ENCODE measurements at places on chromosomes 12 and 14.

DNA sequence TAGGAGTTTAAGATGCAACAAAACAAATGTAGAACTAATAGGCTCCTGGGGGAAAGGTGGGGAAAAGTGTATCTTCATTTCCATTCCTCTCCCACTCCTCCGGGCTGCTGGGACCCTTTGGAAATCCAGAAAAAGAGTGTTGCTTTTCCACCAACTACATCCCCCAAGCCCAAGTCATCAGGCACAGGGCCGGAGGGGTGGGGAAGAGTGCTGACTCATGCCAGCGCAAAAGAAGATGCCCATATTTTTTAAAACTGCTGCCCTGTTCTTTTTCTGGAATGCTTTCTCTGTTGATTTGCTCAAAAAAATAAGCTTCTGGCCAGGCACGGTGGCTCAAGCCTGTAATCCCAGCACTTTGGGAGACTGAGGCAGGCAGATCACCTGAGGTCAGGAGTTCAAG is 70.9 kb downstream of the TBK1 start:
- DNase-seq, result no peak

- no peak for DNase-seq
Observed at GRCh38 chr12:95547522-95548055, 3.7 kb downstream of the USP44 start.

GRCh38 chr12:76189851-76190250 is 105.4 kb upstream of the NAP1L1 start:
- no peak for DNase-seq

GRCh38 chr14:33390335-33390734 is 451.7 kb downstream of the NPAS3 start:
- DNase-seq, result no peak

DNA sequence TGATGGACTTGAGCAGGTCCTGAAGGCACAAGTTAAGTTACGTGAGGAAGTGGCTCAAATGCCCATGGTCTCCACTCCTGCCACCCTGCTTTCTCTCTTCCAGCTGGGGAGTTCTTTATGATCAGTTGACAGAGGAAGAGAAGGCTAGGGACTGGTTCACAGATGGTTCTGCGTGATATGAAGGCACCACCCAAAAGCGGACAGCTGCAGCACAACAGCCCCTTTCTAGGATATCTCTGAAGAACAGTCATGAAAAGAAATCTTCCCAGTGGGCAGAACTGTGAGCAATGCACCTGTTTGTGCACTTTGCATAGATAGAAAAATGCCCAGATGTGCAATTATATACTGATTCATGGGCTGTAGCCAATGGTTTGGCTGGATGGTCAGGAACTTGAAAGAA is 162.4 kb upstream of the FSCB start:
- DNase-seq, result no peak

- DNase-seq, result no peak
Observed at GRCh38 chr12:54017878-54018467, 9.2 kb downstream of the HOXC8 start.

- no peak for DNase-seq
Observed at GRCh38 chr14:41137741-41138140, 468.9 kb upstream of the LRFN5 start.

DNA sequence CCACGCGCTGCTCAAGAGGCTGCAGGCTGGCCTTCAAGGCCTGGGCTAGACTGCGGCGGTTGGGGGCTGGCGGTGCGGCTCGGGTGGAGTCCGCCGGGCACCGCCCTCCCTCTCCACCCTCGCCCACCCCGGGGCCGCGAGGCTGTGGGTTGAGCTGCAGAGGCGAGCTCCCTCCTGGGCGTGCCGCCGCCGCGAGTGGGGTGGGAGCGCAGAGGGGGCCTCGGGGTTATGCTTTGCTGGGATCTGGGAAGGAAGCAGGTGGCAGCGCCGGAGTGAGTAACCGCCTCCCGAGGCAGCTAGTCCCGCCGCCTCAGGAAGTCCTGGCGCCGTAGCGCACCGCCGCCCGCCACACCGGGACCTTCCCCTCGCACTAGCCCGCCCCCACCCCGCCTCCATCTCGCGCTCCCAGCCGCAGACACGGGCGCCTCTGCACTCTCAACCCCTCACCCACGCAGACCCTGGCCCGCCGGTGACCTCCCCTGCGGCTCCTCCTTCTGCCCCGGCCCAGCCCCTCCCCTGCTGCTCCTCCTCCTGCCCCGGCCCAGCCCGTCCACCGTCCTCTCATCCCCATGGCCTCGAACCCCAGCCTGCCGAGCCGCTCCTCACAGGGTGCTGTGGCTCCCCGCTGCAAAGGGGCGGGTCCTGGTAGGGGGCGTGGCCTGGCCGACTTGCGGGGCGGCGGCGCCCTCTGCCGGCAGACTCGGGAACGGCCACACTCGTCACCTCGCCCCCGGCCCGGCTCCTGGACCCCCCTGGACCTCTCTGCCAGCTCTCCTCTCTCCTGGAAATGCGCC is 16.6 kb downstream of the TAMALIN start:
- DNase-seq, result no peak

- no peak for DNase-seq
Observed at GRCh38 chr12:5295996-5296395, 135.9 kb upstream of the NTF3 start.

- DNase-seq, result no peak
Observed at GRCh38 chr14:65282896-65283253, 129.7 kb upstream of the FUT8 start.

DNA sequence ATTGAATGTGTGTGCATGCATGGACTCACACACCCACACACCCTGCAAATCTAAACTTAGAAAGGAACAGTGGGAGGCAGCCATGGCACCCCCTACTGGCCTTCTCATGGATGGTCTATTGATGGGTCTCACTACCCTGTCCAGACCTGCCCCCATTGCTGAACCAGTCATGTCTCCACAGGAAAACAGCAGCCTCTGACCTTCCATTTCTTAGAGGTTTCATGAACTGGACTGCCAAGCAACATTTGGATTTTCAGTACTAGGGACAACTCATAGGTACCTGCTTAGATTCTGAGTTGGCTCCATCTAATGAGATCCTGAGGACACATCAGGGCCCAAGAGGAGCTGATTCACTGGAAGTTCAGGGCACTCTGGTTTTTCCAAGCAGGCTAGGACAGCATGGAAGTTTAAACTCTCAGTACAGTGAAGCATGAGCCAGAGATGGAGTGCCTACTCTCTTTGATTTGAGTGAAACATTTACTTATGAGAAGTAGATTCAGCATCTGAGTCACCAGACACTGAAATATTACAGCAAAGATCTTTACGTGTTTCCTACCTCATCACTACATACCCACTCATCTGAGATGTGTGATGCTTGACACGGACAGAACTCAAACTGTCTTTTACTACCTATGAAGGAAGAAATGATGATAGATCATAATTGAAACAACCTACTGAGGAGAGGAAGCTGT is 98.9 kb upstream of the PLEKHG7 start:
- no peak for DNase-seq

GRCh38 chr12:75137896-75138295 is 71.7 kb downstream of the KCNC2 start:
- no peak for DNase-seq

- DNase-seq, result no peak
Observed at GRCh38 chr12:91704446-91704845, 441.2 kb downstream of the BTG1 start.

DNA sequence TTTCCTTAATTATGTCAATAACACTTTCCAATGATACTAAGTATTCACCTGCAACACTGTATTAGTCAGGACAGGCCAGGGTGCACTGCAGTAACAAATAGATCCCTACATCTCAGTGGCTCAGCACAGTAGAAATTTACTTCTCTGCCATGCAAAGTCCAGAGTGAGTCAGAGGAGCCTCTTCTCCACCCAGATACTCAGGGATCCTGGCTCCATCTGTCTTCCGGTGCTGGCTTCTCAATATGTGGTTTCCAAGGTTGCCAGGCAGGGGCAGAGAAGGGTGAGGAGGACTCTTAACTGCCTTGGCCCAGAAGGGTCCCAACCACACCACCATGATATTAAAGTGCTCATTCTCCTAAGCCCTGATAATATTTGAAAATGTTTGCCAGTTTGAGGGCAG is 47.8 kb downstream of the ADGRD1 start:
- no peak for DNase-seq

GRCh38 chr12:3962631-3963483 is 89.7 kb upstream of the PARP11 start:
- no peak for DNase-seq

DNA sequence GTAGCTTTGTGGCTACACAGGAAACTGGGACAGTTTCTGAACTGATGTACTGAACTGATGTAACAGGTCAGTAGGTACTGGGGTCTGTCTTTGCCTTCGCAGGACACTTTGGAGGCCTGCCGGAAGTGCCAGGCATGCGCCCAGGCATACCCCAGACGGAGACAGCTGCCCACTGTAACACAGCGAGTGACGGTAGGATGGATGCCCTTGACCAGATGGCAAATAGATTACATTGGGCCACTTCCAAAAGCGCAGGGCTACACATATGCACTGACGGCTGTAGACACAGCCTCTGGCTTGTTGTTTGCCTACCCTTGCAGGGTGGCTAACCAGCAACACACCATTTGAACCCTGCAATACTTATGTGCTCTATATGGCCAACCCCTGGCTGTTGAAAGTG is 94.1 kb upstream of the TMPO start:
- DNase-seq, result no peak

DNA sequence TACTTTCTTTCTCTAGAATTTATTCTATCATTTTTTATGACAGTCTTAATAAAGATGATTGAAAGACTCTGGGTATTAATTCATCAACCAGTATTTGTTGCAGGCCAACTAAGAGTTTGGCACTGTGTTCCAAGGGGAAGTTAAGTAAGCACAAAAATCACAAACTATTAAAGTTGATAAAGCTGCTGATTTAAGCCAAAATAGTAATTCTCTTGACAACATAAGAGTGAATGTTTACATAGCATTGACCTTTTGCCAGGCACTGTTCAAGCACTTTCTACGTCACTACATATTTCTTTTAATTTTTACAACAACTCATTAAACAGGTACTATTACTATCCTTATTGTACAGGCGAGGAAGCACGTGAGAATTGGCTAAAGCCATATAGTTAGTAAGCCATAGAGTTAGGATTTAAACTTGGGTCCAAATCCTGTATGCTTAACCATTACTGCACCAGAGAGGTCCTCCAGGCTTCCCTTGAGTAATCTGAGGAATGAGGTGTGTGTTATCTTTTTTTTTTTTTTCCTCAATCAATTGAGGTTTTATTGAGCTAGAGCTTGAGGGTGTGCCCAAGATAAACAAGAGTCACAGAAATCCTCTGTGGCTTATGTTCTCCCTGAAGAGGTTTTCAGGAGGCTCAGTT is 1009.6 kb downstream of the DIO2 start:
- no peak for DNase-seq

DNA sequence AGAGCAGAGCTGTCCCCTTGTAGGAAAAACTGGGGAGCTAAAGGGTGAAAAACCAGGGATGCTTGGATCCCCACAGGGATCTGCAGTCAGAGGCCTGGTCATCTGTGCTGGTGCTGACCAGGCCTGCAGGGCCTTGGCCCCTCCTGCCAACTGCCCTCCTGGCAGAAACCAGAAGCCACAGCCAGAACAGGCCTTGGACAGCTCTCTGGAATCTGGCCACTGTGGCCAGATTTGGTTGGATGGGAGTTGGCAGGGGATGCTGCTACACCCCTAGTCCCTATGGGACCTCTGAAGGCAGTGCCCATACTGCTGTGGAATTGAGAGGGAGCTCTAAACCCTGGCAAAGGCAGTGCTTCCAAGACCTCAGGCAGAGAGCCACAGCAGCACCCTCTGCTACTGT is 9.2 kb upstream of the GPX2 start:
- DNase-seq, result no peak

- DNase-seq, result no peak
Observed at GRCh38 chr14:69036757-69037506, 57.8 kb upstream of the ACTN1 start.

DNA sequence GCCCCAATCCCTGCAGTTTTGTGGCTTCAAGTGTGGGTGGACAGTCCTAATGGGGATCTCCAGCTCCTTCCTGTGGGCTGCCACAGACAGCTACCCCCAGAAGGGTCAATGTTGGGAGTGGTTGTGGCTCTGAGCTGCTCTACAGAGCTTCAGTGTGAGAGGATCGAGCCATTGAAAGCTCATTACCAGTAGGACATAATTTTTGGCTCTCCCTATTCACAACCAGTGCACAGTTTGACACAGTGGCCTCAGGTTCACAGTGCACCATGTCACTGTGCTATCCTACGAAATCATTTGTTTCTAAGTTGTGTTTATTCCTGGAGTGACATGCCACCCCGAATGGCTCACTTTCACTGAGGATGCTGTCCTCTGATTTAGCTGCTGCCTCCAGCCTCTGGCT is 22.8 kb downstream of the TMBIM6 start:
- no peak for DNase-seq

DNA sequence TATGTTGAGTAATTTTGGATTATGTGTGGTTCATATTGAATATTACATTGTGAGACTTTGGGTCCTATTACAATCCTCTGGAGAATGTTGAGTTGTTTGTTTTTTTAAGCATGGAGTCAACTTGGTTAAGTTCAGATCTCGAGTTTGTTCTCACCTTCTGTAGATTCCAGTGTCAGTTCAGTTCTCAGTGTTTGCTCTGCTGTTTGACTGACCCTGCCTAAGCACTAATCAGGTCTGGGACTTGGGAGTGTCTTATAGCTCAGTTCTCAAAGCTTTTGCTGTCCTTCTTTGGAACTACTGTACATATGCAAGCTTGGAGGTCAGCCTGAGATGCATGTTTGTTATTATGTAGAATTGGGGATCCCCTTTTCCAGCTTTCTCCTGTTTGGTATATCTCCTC is 63.1 kb downstream of the DIP2B start:
- no peak for DNase-seq

- peak; percentile 16 for DNase-seq
Observed at GRCh38 chr14:104708606-104709268, 15.3 kb upstream of the ADSS1 start.

DNA sequence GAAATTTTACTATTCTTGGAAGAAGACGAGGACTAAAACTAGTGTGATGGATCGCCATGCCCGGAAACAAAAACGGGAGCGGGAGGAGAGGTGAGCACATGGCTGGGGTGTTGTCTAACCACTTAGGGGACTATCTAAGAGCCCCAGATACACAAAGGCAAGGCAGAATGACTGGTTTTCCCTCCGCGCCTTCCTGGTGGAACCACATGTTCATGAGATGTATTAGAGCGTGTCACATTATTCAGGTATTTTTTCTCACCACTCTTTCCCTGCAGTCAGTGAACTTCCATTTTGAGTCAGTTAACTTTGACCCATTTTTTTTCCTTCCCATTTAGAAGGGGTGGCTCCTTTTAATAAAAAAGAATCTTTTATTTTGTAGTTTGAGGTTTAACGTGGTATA is 68.8 kb upstream of the TRAF3 start:
- no peak for DNase-seq

- peak; percentile 48 for DNase-seq
Observed at GRCh38 chr14:32073537-32074189, 3.4 kb upstream of the ARHGAP5 start.

Data from HS-5 (cell line).